NT2/D1 (cell line): ENCODE measurements at places on chromosomes 16 and 17.

GRCh38 chr16:14378689-14379467 lies 251.2 kb downstream of the PARN start:
- no peak for DNase-seq

GRCh38 chr17:40068584-40068916 lies 5.8 kb downstream of the THRA start:
- no peak for DNase-seq

- no peak for DNase-seq
Observed at GRCh38 chr16:79645701-79646100, 45.2 kb upstream of the MAF start.

GRCh38 chr16:55100100-55100499 lies 169.4 kb downstream of the IRX5 start:
- DNase-seq, result no peak

- DNase-seq, result no peak
Observed at GRCh38 chr16:22933173-22933572, 119.2 kb downstream of the HS3ST2 start.

DNA sequence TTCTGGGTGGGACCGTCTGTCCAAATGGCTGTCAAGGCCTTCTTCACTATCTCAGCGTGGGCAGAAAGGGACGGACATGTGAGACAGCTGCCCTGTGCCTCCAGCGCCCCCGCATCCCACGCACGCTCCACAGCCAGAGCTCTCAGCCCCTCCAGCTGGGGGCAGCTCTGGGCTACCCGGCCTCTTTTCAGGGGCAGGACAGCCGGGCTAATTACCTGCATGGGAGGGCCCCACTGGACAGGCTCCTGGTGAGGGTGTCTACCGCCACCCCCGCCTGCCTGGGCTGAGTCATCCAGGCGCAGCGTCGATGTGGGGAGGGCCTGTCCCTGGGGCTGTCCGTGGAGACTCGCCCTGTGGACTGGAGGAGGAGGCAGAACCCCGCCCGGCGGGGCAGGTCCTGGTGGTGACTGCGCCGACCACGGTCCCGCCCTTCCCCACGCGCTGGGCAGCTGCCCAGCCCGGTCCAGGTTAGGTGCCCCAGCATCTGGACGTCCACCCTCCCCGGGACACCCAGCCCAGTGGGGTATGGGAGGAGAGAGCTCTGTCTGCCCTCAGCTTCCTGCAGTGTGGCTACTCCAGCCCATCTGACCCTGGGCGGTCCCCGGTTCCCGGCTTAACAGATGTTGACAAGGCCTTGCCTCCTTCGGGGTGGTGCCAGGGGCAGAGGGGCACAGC lies 5.9 kb upstream of the METRNL start:
- DNase-seq, result no peak
